Hematopoietic multipotent progenitor cell treated with erythropoietin and hydrocortisone succinate and interleukin-3 and kit ligand, for 8 days (in vitro differentiated cells): ENCODE measurements at places on chromosomes 3 and 15.

- DNase-seq, result no peak
Observed at GRCh38 chr3:163735394-163735793, 1342.9 kb downstream of the SI start.

DNA sequence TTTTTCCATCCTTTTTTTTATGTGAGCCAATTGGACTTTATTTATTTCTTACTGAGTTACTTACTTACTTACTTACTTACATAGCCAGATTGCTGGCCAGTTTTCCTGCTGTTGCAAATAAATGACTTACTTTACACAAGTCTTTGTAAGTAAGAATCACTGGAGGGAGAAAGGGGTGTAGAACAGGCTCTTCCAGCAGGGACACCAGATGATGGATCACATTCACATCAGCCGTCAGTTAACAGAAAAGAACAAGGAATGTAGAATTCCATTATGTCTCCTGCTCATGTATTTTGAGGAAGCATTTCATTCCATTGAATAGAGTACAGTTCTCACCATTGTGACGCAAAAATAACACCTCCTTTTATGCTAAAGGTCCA is 188.6 kb downstream of the FNDC3B start:
- DNase-seq, result no peak

GRCh38 chr3:11565072-11565471 is 78.6 kb downstream of the VGLL4 start:
- DNase-seq, result no peak

DNA sequence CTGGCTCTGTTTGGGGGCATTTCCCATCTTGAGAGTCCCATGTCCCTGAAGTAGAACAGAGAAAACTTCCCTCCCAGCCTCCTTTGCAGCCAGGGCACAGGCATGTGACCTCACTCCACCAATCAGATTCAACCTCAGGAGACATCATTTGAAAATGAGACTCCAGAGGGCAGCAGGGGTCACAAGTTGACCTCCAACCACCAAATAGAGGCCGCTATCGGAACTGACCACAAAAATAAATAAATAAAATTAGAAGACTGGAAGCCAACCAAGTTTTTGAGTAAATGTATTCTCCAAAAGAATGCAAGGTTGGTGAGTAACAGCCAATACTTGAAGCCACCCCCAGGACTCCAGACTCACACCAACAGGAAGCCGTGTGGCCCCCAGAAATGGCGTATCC is 106.5 kb downstream of the CHSY1 start:
- DNase-seq, result peak; percentile 27

DNA sequence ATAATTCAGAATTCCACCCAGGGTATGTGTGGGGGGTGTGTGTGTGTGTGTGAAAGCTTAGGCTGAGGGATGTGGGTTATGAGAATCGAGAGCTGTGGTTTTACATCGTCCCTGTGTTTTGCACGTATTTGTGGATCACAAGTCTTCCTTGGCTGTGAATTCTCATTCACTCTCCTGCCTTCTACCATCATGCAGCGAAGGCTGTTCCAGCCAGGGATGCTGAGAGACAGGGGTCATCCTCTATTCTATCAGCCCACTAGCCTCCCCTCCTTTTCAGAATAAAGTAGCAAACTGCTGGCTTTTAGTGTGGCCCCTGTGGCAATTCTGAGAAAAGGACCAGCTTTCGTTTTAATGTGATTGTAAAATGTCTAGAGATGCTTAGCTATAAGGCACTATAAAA is 460.6 kb upstream of the NR2F2 start:
- no peak for DNase-seq

GRCh38 chr15:57735431-57735830 is 28.9 kb downstream of the POLR2M start:
- no peak for DNase-seq

- no peak for DNase-seq
Observed at GRCh38 chr15:93174836-93175235, 85.8 kb upstream of the RGMA start.

GRCh38 chr15:63492541-63493077 is 11.8 kb upstream of the USP3 start:
- DNase-seq, result no peak

DNA sequence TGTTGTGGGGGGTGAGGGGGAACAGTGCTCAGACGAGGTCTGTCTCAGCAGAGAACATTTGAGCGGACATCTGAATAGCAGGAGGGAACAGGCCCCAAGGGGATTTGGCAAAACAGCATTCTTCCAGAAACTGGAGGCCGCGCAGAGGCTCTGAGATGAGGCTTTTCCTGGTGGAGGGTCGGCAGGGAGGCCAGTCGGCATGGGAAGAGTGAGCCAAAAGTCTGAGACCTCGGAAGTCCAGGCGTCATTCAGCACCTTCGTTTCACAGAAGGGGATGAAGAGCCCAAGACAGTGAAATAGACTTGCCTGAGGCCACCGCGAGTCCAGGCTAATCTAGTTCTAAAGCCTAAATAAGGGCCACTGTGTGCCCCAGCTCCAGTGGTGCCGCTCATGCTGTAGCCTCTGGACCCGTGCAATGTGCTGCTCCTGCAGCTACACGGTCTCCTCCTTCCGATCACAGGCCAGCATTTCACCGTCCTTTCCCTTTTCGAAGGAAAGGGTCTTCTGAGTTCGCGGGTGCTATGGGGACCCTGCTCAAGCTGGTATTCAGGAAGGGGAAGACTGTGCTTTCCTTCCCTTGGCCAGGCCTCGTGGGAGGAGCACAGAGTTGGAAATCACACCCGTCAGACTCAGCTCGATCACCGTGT is 24.4 kb downstream of the LSM3 start:
- no peak for DNase-seq

- no peak for DNase-seq
Observed at GRCh38 chr3:89649431-89649830, 542.0 kb downstream of the EPHA3 start.

DNA sequence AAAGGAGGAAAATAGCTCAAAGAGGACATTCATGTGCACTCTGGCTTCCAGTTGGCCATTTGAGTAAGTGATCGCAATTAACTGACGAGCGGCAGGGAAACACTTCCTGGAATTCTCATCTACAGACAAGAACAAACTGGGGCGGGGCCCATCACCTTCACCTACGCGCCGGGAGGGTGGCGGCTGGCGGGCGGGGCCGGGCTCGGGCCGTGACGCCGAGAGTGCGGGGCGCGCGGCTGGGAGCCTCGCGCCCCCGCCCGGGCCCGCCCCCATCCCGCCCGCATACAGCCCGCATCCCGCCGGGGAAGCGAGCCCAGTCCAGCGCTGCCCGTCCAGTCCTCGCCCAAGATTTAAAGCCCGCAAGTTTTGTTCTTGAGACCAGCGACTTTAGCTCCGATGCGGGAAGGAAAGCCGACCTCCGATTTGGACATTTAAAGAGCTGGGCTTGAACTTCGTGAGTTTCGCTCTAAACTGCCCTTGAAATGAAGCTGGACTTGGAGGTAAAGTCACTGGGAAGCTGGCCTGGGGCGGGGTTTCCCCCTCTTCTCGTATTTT is at the start of gene B3GNT5:
B3GNT5 (plus strand) TSS at position 281 of the 555 bp plus-strand sequence. CDS start 16,546 bp downstream, outside the sequence.
- DNase-seq, result peak; percentile 55

GRCh38 chr3:30643763-30644462 is 37.5 kb downstream of the TGFBR2 start:
- DNase-seq, result no peak
